ENCODE measurements at places on chromosomes 13 and 19. TPM values are rescaled to one million over a fixed set of nuclear protein-coding genes. Genes with fewer than 3 reads are reported as not detected.

- no peak overlapping the region for H3K4me3 ChIP-seq
- DNase-seq: no peak
- no peak overlapping the region for H3K27ac ChIP-seq
- no peaks in the 10 kb centered on the region for H3K4me1 ChIP-seq
- no peaks in the 10 kb centered on the region for H3K27me3 ChIP-seq
- H3K36me3 ChIP-seq: no peaks in the 10 kb centered on the region
Observed at GRCh38 chr13:112457485-112457884, 81.3 kb downstream of the SPACA7 start.

GRCh38 chr13:91162180-91162579, 185.3 kb upstream of the MIR17HG start:
- no peak overlapping the region for H3K27ac ChIP-seq
- no peak overlapping the region for H3K4me3 ChIP-seq
- H3K27me3 ChIP-seq: no peaks in the 10 kb centered on the region

DNA sequence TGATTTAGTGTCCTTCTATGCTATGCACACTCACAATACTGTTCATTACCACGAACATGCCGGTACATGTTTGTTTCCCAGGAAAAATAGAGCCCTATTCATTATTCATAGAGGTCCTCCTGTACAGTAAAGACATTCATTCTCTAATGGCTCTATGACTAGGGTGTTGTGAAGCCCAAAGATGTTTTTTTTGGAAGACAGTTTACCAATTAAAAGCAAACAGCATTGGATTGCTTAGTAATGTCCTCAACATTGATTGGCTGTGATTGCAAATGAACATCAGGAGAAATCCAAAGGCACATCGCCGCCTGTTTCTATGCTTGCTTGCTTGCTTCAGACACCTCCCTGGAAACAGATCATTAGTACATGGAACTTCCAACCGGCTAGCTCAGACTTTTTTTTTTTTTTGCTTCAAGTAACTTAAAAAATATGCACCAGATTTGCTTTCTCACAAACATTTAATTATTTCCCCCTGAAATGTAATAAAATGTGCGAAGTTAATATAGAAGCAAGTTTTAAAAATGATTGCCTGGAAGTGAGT, 8.8 kb upstream of the GPC6 start:
- no peak overlapping the region for H3K27ac ChIP-seq
- H3K36me3 ChIP-seq: no peaks in the 10 kb centered on the region
- no peaks in the 10 kb centered on the region for H3K4me1 ChIP-seq
- no peak for DNase-seq

DNA sequence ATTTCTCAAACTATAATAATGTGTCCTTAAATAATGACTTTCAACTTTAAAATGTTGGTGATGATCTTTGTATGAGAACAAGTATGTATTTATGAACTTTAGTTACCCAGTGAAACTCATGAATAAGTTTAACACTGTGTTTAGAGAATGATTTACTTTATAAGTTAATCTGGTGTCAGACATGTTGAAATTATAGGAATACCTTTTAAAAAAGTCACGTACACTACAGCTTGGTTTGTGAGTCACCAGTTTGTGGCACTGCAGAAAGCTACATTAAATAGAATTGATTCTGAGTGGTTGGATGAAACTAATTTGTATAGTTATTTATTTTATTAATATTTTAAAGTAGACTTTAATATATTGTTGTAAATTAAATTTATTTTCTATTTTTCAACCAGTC, 1366.2 kb upstream of the PCDH20 start:
- H3K4me3 ChIP-seq: no peak overlapping the region
- H3K36me3 ChIP-seq: no peaks in the 10 kb centered on the region
- no peak for DNase-seq
- no peaks in the 10 kb centered on the region for H3K27me3 ChIP-seq
- H3K4me1 ChIP-seq: no peaks in the 10 kb centered on the region

DNA sequence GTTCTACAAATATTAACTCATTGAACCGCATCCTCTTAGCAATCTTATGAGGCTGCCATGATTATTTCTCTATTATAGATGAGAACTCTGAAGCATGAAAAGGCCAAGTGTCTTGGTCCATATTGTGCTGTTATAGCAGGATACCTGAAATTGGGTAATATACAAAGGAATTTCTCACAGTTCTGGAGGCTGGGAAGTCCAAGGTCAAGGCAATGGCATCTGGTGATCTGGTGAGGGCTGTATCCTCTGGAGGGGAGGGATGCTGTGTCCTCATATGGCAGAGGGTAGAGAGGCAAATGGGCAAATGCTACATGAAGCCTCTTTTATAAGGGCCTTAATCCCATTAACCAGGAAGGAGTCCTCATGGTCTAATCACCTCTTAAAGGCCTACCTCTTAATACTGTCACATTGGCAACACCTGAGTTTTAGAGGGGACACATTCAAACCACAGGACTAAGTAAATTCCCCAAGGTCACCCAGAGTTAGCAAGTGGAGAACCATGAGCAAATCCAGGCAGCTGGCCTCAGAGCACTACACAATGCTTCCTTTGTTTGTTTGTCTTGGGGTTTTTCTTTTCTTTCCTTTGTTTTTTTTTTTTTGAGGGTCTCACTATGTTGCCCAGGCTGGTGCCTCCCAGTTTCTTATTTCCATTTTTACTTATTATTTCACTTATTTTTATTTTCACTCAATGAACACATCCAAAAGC, 55.9 kb upstream of the LATS2 start:
- no peak overlapping the region for H3K4me3 ChIP-seq
- no peak for DNase-seq
- no peaks in the 10 kb centered on the region for H3K4me1 ChIP-seq
- H3K27me3 ChIP-seq: no peaks in the 10 kb centered on the region
- no peaks in the 10 kb centered on the region for H3K36me3 ChIP-seq

- no peak overlapping the region for H3K4me3 ChIP-seq
- H3K36me3 ChIP-seq: no peaks in the 10 kb centered on the region
- no peaks in the 10 kb centered on the region for H3K27me3 ChIP-seq
- no peak for DNase-seq
- H3K4me1 ChIP-seq: peaks cover 3% of the 10 kb centered on the region
- H3K27ac ChIP-seq: no peak overlapping the region
Observed at GRCh38 chr13:44748439-44748838, 172.3 kb upstream of the TSC22D1 start.

- no peak overlapping the region for H3K4me3 ChIP-seq
- H3K27ac ChIP-seq: no peak overlapping the region
- no peak for DNase-seq
- H3K27me3 ChIP-seq: no peaks in the 10 kb centered on the region
- H3K36me3 ChIP-seq: no peaks in the 10 kb centered on the region
- peaks cover 3% of the 10 kb centered on the region for H3K4me1 ChIP-seq
Observed at GRCh38 chr19:49999371-50000010, 25.7 kb downstream of the VRK3 start.

- no peak overlapping the region for H3K4me3 ChIP-seq
- no peaks in the 10 kb centered on the region for H3K36me3 ChIP-seq
- DNase-seq: no peak
- H3K4me1 ChIP-seq: no peaks in the 10 kb centered on the region
Observed at GRCh38 chr19:30647891-30648720, 275.9 kb downstream of the ZNF536 start.

DNA sequence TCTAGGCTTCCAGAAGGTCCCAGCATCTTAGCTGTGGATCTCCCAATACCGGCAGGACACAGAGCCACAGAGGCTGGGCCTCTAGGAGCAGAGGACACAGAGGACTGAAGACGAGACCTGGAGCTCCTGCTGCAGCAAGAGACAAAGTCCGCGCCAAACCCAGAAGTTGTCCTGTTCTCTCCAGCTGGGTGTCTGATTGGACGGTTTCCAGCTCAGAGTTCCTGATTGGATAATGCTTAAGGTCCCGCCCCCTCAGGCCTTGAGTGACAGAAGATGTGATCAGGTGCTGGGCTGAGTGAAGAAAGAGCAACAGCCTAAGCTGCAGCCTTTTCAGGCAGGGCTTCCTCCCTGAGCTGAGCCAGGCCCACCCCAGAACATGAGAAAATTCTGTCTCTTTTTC, 59.9 kb upstream of the ZNF85 start:
- no peak overlapping the region for H3K4me3 ChIP-seq
- no peaks in the 10 kb centered on the region for H3K4me1 ChIP-seq
- no peaks in the 10 kb centered on the region for H3K27me3 ChIP-seq
- no peak overlapping the region for H3K27ac ChIP-seq
- no peaks in the 10 kb centered on the region for H3K36me3 ChIP-seq

- peak overlapping the region; percentile 77 for H3K4me3 ChIP-seq
- H3K36me3 ChIP-seq: no peaks in the 10 kb centered on the region
- DNase-seq: no peak
- no peaks in the 10 kb centered on the region for H3K27me3 ChIP-seq
Observed at GRCh38 chr19:14418856-14419105, 360 bp downstream of the DDX39A start.

DNA sequence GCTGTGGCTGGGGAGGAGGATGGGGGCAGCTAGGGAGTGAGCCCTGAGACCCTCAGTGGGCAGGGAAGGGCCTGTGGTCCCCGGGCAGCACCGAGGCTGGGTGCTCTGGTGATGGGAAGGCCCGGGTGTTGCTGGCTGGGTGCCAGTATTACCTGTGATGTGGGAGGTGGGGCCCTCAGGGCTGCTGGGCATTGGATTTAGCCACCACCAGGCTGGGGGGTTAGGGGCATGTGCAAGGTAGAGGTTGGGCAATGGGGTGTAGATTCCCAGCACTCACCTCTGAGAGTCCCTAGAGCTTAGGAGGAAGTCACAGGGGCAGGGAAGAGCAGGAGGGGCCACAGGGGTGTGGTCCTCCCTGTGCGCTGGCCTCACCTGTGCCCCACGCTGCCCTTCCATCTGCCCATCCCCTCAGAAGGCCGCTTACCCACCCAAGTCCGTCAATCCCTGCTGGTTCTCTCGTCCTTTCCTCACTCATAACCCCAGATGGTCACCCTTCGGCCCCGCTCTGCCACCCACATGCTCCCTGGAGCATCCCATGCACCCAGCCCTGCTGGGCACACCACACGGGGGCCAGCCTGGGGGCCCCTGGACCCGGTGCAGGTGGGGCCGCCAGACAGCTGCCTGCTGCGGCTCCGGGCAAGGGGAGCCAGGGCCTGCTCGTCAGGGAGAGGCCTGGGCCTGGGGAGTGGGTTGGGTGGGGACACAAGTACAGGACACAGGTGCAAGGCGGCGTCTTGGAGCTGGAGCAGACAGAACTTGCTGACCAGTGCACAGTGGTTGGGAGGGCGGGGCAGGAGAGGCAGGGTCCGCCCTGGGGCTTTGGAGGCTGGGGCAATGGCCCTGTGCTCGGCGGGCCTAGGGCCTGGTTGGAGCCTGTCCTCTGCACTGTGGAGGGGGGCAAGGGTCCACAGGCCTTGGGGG, 12.5 kb downstream of the EPN1 start:
- H3K27ac ChIP-seq: no peak overlapping the region
- H3K36me3 ChIP-seq: no peaks in the 10 kb centered on the region
- H3K4me3 ChIP-seq: no peak overlapping the region
- no peaks in the 10 kb centered on the region for H3K4me1 ChIP-seq

DNA sequence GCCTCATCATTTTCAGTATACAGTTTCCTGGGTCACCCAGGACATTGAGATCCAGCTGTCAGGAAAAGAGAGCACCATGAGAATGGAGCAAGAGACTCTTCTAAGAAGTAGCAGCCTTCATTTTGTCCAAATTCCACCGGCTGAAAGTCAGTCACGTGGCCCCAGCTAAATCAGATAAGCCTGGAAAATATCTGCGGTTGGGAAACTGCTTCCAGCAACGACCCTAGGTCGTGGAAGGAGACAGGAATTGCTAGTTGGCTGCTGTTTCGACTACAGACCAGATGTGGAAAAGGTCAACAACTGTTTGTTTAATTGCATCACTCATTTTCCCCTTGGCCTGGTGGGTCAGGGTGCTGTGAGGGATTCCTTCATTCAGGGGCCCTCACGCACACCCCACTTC, 107.0 kb downstream of the ZNF536 start:
- H3K27me3 ChIP-seq: no peaks in the 10 kb centered on the region
- no peaks in the 10 kb centered on the region for H3K4me1 ChIP-seq
- H3K4me3 ChIP-seq: no peak overlapping the region
- no peak for DNase-seq

The SLC10A2 gene
- polyA plus RNA-seq: not detected

The PCDH8 gene
- not detected for polyA plus RNA-seq

The SPINT2 gene
- polyA plus RNA-seq: 79.6 TPM

Data from ovary (tissue), 10 donors.